ENCODE measurements at places on chromosomes 5 and 9. TPM values are rescaled to one million over a fixed set of nuclear protein-coding genes. Genes with fewer than 3 reads are reported as not detected.

Gene CDO1
- 28.5 TPM for polyA plus RNA-seq

Gene AK1
- polyA plus RNA-seq = 60.0 TPM

DNA sequence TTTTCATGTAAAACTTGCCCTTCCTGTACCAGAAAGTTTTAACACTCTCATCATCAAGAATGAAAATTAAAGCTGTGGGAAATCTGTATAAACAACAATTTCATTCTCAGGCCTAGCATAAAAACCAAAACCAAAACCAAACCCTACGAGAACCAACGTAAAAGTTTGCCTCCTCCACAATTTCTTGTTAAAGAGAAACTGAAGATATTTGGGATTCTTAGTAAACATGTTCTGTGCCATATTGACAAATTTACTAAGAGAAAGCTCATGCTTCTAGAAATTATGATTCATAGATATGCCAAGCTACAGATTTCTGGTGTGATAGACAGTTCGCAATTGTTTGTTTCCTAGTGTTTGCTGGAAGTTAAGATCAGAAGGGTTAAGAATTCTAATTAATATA, 801.0 kb upstream of the NUDT12 start:
- no peak for DNase-seq

Gene AOPEP
- polyA plus RNA-seq = 77.8 TPM

GRCh38 chr9:33341182-33341581, 50.9 kb downstream of the NFX1 start:
- DNase-seq = no peak

Gene PGM5
- polyA plus RNA-seq = 43.6 TPM

- DNase-seq = no peak
These were observed 118.7 kb upstream of the TAF11L2 start for GRCh38 chr5:17379100-17379951.

DNA sequence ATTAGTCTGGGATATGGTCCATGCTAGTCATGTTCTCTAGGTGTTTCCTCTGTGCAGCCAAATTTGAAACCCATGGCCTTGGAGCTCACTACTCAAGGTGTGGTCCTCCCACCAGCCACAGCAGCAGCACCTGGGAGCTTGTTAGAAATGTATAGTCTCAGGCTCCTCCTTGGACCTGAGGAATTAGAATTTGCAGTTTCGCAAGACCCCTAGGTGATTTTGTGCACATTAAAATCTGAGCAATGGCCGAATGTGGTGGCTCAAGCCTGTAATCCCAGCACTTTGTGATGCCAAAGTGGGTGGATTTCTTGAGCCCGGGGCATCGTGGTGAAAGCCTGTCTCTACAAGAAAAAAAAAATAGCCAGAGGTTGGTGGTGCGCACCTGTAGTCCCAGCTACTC, 72.3 kb upstream of the NEK6 start:
- no peak for DNase-seq

Gene FLT4
- polyA plus RNA-seq = 26.0 TPM

DNA sequence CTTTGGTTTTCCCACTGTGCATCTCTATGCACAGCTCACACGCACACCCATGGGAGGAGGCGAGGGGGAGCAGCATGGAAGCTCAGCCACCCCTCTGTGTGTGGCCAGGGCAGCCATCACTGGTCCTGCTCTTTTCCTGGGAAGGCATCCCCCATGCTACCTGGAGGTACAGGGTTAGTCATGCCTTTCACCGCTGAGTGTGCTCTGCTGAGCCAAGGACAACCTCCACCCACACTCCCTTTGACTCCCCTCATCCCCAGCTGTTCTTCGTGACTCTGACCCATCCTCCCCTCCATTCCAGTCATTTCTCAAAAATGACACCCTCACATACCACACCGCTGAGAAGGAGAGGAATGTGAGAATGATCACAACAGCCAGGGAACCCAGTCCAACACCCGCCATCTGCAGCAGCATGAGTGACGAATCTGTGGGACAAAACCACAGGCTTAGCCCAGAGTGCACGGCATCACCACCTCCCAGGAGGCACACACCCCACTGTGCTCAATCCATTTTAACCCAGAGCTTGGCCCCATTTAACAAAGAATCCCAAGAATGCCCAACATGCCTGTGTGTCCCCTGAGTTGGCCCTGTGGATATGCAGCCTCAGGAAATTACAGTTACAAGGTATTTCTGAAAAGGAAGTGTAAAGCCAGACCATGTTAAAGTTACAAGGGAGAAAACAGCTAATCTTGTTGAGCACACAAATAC, 133.4 kb downstream of the SUSD1 start:
- no peak for DNase-seq
